ENCODE measurements at places on chromosomes 1 and 21. TPM values are rescaled to one million over a fixed set of nuclear protein-coding genes. Genes with fewer than 3 reads are reported as not detected.

OR10J5 gene
- total RNA-seq = not detected

CRYAA gene
- total RNA-seq = not detected

OR6K2 gene
- not detected for total RNA-seq

WDR64 gene
- not detected for total RNA-seq

IL20 gene
- total RNA-seq = not detected

APOBEC4 gene
- 0.40 TPM for total RNA-seq

NR0B2 gene
- total RNA-seq = not detected

KCNE2 gene
- total RNA-seq = not detected

CHI3L1 gene
- total RNA-seq = 28.2 TPM

PAPPA2 gene
- total RNA-seq = 0.73 TPM

NKAIN1 gene
- not detected for total RNA-seq

RAB25 gene
- 5.5 TPM for total RNA-seq

IGSF5 gene
- total RNA-seq = 1.0 TPM

CELA2A gene
- not detected for total RNA-seq

MPL gene
- total RNA-seq = not detected

BRDT gene
- not detected for total RNA-seq

CD1B gene
- not detected for total RNA-seq

GUCA2A gene
- total RNA-seq = not detected

TTC34 gene
- 0.35 TPM for total RNA-seq

UBE2U gene
- not detected for total RNA-seq

PGLYRP3 gene
- total RNA-seq = not detected

HSPA13 gene
- 15.4 TPM for total RNA-seq

MRAP gene
- total RNA-seq = not detected

ECM1 gene
- 6.6 TPM for total RNA-seq

CELA3B gene
- not detected for total RNA-seq

NOS1AP gene
- not detected for total RNA-seq

SHE gene
- total RNA-seq = 14.6 TPM

GORAB gene
- total RNA-seq = 26.9 TPM
